ENCODE measurements at places on chromosomes 11 and 22.

DNA sequence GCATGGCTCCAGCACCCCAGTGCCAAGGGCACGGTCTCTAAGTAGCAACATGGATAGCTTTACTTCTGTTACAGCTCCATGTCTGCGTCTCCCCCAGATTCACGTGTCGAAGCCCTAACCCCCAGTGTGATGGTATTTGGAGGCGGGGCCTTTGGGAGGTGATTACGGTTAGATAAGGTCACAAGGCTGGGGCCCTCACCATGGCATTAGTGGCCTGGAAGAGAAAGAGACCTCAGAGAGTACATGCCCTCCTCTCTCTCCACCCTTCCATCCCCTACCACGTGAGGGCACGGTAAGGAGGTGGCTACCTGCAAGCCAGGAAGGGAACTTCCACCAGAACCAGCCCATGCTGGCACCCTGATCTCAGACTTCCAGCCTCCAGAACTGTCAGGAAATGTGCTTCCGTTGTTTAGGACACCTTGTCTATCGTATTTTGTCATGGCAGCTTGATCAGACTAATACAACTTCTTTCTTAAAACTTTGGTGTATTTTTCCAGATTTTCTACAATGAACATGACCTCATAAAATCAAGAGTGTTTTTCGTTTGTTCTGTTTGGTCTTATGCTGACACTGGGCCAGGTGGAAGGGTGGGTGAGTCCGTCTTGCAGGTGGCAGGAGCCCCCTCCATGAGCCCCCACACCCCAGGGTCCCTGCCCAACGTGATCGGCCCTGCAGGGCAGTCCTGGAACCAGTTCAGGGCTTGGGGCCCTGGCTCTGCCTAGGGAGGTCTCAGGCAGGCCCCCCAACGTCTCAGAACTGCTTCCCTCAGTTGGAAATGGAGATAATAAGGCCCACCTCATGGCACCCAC is 10.7 kb downstream of the RTN4R start:
- DNase-seq: no peak

DNA sequence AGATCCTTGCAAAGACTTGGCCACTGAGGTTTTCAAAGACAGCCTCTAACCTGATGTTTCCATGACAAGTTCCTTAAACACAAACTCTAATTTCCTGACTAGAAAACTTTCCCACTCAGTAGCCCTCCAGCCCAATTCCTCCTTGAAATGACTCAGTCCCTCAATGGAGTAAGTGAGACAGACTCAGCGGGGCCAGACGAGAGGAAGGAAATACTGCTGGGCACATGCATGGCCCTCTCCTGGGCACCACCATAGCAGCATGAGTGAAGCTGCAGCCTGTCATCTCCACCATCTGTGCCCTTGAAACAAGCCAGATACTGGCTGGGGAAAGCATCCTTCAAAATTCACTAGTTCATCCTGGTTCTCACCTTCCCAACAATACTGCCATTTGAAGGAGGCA is 76.2 kb upstream of the GDPD4 start:
- no peak for DNase-seq

DNA sequence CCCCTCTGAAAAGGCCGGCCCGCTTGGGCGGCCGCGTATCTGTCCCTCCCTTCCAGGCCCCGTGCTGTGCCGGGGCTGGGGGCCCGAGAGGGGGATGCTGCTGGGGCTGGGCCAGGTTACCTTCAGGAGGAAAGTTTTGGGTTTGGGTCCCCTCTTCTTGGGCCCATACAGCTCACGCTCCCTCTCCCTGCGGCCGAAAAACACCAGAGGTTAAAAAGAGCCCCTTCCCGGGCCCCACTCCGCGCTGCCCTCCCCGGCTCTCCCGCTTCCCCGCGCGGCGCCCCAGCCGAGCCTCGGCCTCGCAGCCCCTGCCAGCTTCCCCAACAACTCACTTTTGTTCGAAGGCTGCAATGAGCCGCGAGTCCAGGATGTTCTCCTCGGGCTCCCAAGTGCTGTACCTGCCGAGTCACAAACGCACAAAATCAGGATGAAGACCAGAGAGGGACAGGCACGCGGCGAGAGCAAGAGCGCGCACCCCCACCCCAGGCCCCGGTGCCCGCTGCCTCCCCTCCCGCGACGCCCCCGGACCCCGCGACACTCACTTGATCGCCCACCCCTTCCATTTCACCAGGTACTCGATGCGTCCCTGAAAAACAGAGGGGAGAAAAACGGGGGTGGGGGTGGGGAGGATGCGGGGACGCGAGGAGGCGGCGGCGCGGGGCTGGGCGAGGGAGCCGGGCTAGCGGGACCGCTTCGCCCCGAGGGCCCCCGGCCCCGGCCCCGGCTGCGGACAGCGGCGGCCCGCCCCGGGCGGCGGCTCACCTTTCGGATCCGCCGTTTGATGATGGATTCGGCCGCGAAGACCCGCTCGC is 450 bp downstream of the CBX6 start:
- peak; percentile 19 for DNase-seq

DNA sequence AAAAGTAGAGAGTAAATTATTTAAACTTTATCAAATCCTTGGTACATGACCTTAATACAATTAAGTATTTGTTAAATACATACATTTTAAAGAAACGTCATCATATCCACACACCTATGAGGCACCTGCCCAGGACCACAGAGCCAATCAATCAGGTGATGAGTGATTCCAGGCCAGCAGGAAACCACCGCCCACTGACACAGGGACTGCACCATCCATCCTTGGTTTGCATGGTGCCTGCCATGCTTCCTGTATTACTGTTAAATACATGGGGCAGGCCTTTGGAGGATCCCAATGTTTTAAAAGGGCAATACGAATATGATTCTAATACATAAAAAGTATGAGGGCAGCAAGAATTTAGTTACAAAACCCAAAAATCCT is 7.0 kb upstream of the TBC1D10A start:
- no peak for DNase-seq

GRCh38 chr22:20532256-20532993 is 25.0 kb downstream of the MED15 start:
- DNase-seq: no peak

DNA sequence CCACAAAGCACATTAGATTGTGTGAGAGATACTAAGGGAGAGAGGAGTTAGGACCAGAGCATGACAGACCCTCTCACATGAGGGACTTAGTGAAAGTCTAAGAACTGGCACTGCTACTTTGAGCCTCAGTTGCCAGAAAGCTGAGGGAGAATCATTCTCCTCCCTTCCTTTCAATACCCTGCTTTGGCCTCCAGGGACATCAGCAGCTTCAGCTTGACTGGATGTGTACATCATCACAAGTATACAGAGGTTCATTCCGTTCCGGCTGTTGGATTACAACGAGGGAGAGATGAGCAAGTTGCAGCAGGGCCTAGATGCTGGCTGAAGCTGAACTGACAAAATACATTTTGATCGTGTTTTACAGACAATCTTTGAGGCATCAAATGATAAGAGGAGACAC is 15.7 kb upstream of the ANO5 start:
- DNase-seq: no peak

DNA sequence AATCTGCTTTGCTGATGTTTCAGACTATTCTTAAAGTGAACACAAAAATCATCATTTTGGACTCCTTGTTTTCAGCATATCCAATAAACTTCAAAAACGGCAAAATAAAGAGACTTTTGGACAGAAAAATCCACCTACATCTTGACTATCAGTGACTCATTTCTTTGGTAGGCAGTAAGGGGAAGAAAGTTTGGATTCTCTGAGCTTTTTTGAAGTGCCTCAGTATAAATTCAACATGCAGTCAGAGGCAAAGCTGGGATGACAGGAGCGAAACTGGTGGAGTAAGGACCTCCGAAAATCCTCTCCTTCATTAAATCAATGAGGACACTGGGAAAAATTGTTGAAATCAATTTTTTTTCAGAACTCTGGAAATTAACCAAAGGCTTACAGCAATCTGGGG is 29.7 kb downstream of the EFCAB6 start:
- no peak for DNase-seq

- no peak for DNase-seq
These were observed 100.6 kb downstream of the PHF21B start for GRCh38 chr22:44909241-44909640.

DNA sequence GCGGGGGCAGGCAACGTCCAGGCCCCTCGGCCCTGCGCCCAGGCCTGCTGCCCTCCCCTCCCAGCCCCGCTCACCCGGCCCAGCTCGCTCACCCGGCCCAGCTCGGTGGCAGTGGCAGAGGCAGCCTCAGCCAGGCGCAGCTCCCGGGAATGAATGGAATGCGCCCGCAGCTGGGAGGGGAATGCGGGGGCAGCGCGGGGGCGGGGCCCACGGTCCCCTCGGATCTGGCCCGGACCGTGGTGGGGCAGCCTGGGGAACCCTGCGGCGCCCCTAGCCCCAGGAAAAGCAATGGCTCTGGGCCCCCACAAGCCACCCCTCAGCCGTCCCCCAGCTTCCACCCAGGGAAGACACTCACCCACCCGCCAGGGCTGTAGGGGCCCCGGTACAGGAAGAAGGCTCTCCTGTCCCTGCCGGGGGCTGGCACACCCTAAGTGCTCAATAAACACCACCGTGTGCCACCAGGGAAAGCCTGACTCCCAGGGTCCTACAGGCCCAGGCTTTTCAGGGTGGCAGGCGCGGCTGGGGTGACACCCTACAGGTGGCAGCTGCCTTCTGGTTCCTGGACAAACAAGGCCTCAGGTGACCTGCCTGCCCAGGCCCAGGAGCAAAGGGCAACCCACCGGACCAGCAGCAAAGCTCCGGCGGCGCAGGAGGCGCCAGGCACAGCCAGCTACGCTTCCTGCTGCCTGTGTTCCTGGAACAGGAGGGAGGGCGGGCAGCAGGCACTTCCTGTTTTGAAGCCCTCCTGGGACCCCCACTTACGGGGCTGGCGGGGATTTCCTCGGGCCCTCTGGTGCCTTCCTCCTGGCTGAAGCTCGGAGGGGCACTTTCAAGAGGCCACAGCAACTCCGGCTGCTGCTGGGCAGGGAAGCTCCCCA is 13.8 kb downstream of the PLXNB2 start:
- no peak for DNase-seq

DNA sequence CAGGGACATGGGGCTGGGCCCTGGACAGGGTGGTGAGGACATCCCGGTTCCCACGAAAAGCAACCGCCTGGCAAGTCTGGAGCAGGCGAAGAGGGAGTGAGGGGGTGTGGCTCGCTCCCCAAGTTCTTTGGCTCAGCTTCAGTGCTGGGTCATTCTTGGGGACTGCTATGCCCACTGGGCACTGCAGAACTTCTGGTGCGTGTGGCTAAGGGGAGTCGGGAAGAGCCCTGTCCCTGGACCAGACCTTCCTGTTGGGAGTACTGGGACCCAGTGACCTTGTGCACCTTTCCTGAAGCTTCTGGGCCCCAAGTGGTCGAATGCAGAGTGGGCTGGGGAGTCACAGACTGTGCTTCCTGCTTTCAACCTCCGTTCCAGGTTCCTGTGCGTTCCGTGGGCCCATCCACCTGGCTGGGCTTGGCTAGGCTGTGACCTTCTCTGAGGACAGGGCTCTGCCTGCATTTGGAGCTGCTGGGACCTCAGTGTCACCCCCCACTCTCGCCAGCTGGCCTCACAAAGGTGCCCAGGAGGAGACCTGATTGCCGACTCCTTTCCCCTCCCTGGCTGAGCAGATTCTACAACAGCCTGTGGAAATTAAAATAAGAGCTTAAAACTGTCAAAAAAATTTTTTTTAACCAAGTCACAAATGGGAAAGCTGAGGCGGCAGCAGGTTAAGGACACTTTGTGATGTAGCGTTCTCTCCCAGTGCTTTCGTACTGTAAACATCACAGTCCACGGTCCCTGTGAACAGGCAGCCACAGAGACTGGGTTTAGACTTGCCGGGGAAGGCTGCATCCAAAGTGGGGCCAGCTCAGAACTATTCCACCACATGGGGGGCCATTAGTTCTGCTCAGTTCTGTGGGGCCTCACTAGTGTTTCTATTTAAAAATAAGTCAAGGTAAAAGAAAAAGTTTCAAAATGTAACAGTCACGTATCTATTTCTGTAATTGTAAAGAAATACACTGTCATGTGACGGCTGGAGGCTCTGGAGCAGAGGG is 63.8 kb upstream of the WNT7B start:
- DNase-seq: no peak

DNA sequence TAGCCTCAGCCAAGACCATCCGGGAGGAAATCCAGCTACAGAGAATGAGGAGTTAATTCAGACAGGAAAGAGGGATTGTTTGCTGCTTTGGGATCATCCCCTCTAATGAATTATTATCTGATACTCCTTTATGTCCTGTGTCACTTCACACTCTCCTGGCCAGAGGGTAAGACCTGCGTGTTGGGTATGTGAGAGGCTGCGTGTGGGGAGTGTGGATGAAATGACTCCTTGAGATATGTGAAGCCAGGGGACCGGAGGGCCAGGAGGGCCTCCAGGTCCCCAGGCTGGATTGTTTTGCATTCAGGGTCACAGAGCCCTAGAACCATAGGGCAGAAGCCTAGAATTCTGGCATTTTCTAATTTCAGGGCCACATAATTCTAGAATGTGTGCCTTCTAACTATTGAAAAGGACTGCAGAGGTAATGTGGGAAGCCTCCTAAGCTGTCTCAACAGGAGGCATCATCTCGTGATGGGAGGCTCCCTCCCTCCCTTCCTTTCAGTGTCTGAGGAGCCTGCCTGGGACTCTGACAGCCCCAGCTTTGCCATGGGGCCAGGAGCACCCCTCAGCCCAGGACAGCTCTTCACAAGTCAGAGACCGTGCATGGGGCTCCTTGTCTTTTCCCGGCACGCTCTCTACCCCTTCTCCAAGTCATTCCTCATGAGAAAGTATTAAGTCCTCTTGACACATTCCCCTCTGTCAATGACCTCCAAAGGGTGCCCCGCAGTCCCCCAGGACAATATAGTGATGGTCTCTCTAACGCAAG is 3.7 kb downstream of the TPBGL start:
- DNase-seq: no peak

GRCh38 chr11:36149538-36150242 is 139.5 kb downstream of the COMMD9 start:
- DNase-seq: no peak

GRCh38 chr11:83069441-83070043 is 2.2 kb downstream of the RAB30 start:
- DNase-seq: no peak

DNA sequence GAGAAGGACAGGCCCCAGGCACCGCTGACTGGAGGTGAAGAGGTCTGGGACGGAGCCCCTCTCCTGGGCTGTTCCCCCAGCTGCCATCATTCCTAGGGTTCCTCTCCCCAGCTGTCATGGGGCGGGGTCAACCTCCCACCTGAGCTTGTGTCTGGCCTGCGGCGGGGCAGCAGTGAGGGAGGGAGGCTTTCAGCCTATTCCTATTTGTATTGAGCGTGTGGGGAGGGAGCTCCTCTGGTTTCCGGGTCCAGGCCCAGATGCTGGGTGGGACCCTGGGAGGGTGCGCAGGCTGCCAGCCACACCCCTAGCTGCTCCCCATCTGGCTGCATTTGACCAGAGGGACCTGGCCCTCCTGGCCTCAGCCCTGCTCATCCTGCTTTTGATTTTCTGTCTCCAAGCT is 13.7 kb downstream of the TSPAN4 start:
- no peak for DNase-seq
